ENCODE measurements at places on chromosomes 6 and 20.

- no peak for DNase-seq
Observed at GRCh38 chr6:81909981-81910900, 157.8 kb upstream of the TENT5A start.

- peak; percentile 68 for DNase-seq
Observed at GRCh38 chr6:2448826-2449571, 203.6 kb upstream of the GMDS start.

DNA sequence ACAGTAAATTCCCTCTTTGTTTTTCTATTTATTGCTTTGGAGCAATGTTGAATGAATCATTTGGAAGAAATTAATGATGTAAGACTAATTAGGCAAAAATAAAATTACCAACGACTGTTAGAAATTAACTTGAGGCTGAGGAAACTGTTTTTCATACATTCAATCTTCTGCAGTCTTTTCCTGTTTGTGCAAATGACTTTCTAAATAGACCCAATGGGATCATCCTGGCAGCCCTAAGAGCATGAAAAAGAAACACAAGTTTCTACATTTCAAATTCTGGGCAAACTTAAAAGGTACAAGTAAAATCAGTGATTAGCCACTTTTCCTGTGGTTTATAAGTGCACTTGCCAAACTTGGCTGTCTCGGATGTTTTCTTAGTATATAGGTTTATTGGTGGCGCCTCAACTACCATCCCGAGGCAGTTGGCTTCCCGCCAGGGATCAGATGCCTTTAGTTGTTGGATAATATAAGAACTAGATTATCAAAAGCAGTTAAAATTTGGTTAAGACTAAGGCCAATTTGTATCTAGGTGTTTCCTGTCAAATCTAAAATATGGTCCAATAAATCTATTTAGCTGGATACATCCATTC, 181.2 kb downstream of the ISM1 start:
- DNase-seq: no peak

DNA sequence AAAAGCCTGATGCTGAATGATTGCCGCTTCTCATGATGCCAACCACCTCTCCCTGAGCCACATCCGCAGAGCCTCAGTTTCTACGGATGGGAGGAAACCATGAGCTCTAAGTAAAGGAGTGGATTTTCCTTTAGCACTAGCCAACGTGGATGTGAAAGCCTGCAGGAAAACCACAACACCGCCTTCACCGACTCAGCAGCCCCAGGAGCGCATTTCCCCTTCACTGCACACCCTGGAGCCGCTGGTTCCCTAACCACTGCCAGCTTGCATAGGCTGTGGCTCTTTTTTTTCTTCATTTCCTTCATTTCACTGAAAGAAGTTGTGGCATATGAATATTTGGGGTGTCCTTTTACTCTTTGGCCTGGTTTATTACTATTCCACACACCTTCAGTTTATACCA, 50.5 kb upstream of the SSTR4 start:
- DNase-seq: no peak

Measured in Caco-2 (cell line).